ENCODE measurements at places on chromosomes 2 and 18. TPM values are rescaled to one million over a fixed set of nuclear protein-coding genes. Genes with fewer than 3 reads are reported as not detected.

The DTNA gene
- 54.9 TPM for total RNA-seq

The MSTN gene
- 0.94 TPM for total RNA-seq

The FBXO48 gene
- 0.94 TPM for total RNA-seq

GRCh38 chr18:62425465-62426190 is 97.2 kb upstream of the ZCCHC2 start:
- DNase-seq, result peak; percentile 73

DNA sequence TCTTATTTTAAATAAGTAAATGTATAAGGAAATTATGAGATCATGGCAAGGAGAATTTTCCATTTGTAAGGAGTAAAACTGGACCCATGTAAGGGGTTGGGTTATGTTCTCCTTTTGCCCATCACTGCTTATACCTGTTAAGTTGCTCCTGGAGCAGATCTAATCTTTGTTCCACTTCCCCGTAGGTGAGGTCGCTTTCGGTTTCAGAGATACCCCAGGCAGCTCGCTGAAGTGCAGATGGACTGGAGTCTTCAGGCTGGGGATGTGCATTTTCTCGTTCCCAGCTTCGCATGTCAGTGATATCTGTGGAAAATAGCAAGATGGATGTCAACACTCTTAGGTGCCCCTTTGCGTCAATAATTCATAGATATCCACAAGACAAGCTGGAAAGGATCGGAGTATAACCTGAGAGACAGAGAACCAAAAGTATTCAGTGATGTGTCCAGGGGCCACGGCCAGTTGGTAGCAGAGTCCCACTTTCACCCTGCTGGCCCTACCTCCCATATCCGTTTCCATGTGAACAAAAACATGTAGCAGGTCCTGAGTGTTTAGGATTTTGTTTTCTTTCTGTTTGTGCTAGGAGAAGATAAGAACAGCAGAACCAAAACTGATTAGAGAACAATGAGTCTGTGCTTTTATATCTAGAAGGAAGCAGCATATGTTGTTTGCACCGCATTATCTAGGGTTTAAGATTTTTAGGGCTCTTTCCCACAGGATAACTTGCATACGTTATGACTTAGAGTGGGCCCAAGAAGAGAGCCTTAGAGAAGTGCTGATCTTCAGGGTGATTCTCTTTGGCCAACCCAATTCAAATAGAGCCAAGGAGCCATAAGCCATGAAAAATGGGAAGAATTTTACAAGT is 36.0 kb downstream of the GCA start:
- no peak for DNase-seq

DNA sequence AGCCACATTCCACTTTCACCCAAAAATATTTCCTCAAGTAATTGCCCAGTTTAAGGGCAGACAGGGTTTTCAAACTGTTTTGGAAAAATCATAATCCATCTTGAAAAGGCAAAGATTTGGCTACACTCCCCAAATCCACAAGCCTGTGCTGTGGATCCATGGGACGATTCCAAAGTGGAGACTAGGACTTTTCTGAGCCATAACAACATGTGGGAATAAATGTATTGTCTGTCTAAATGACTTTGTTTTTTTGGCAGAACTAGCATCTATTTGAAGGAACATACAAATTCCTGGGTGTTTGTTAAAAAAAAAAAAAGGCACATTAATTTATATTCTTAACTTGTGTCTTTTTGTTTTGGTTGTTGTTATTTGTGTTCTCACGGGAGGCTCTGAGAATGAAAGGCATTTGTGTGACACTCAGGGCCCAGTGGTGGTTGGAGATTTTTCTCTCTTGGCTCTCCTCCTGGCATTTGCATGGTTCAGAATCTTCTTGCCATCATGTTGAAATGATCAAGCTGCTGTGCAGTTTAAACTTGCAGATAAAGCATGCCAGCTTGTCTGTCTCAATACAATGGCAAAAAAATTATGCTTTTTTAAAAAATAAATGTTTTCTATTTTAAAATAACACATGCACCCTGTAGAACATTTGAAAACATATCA is 277.4 kb downstream of the EN1 start:
- DNase-seq, result no peak

- DNase-seq, result no peak
Measured at GRCh38 chr18:34857320-34857719, 147.2 kb downstream of the DTNA start.

- DNase-seq, result no peak
Measured at GRCh38 chr18:35410561-35410960, 33.4 kb upstream of the ZNF396 start.

- DNase-seq, result no peak
Measured at GRCh38 chr18:68984342-68984741, 186.5 kb downstream of the CCDC102B start.

DNA sequence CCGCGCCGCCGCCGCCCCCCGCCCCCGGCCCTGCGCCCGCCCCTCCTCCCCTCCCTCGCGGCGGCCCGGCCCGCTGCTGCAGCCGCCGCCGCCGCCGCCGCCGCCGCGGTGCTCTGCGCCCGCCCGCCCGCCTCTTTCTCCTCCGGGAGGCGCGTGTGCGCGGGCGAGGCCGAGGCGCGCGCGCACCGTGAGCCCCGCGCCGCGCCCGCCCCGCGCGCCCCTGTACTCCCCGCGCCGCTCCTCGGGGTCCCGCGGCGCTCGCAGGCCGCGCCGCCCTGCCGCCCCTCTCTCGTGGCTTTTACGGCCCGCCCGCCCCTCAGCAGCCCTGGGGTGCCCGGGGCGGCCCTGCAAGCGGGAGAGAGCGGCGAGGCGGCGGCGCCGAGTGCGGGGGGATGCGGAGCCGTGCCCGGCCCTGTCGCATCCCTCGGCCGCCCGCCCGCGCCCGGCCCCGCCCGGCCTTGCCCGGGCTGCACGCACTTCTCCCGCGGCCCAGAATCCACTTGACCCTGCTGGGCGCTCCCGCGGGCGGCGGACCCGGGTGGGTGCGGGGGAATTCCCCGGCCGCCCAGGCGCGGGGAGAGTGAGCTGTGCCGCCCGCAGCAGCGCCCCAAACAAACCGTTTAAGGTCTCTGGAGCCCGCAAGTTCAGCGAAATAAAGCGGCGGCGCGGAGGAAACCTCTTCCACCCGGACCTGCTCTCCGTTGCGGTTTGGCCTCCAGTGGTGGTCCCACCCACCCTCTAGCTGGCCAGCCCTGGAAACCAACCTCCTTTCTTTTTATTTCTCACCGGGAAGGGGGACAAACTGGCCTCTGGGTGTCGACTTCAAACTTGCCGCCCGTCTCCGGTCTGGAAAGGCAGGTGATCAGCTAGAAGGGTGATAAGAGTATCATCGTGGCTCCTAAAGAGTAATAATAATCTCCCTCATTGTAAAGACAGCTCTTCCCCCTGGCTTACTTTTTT is 37.4 kb downstream of the AFF3 start:
- no peak for DNase-seq

- DNase-seq, result no peak
Measured at GRCh38 chr18:43115076-43115921, at the start of gene RIT2. RIT2 (minus strand) TSS chr18:43115685.

DNA sequence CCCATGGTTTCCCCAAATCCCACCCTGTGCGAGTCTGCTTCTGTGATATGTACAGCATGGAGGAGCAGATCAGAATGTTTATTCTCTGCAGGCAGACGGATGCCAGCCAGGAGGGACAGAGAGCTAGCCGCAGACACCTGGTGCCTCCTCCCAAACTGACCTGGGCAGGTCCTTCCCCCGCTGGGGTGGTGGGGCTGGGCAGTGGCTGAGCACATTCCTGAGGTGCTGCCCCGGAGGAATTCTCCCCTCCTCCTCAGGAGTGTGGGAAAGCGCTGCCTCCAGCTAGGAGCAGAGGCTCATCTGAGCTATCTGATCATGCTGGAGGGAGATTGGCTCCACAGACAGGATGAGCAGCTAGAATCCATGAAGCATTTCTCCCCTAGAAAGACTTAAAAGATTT is 21.7 kb downstream of the C2orf92 start:
- no peak for DNase-seq

DNA sequence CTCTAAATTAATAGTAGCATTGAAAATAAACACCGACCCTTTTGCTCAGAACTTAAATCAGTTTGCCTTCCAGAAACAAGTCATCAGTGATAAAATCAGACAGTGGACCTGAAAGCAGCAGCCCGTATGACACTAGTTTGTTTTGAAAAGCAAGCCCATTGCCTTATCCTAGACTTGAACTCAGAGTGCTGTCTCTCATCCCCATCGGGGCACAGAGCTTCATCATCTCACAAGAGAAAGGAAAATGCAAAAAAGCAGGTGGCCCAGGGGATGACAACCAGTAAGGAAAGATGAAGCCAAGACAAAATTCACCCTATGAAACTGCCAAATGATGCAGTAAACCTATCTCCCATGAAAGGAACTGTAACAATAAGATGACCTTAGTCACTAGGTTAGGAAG is 71.2 kb downstream of the CERKL start:
- no peak for DNase-seq

Measured in occipital lobe (tissue), 3 donors.